ENCODE measurements at places on chromosomes 12 and 14.

GRCh38 chr12:60977966-60978365, 1282.2 kb upstream of the USP15 start:
- DNase-seq: no peak

DNA sequence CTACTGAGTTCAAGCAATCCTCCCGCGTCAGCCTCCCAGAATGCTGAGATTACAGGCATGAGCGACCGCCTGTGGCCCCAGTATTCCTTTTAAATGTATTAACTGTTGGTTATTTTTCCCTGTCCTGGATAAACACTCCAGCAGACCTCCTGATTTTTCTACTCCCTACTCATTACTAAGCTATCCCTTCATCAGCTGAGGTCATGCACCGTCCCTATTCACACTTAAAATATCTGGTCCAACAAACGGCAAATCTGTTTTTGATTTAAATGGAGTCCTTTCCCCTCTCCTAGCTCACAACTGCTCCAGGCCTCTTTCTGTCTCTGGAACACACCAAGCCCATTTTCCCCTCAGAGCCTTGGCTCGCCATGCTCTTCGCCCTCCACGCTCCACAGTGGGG, 1003.3 kb upstream of the TMEM132C start:
- DNase-seq: no peak

DNA sequence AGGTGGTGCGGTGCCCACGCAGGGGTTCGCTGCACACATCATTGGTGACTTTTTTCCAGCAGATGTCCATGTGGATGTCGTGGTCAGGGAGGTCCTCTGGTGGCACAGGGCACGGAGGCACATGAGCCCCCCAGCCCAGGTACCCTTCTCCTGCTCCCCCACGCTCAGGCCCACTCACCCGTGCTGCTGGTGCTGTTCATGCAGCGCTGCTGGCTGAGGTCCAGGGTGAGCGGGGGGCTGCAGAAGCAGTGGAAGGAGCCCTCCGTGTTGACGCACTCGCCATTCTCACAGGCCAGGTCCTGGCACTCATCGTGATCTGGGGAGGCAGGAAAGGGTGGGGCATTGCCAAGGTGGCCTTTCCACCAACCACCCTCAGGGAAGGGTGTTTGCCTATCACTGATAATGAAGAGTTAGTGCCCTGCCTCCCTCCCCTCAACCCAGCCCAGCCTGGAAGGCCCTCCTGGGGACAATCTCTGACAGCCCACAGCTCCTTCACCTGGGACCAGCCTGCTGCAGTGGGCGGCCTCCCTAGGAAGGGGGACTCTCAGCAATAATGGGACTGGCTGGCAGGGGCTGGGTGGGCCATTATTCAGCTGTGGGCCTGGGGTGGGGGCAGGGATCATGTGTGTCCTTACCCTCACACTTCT, 9.8 kb downstream of the ISCA2 start:
- no peak for DNase-seq

- DNase-seq: no peak
Measured at GRCh38 chr12:49974677-49975317, 2.0 kb downstream of the AQP6 start.

- DNase-seq: no peak
Measured at GRCh38 chr14:104927901-104928300, 3.2 kb downstream of the PLD4 start.

GRCh38 chr14:36604757-36605505, 22.5 kb upstream of the NKX2-8 start:
- DNase-seq: peak; percentile 93

- no peak for DNase-seq
Measured at GRCh38 chr12:31853520-31853919, 105.7 kb upstream of the RESF1 start.

GRCh38 chr12:131795064-131795463, 33.1 kb upstream of the MMP17 start:
- DNase-seq: no peak

GRCh38 chr14:36659822-36660735, 1.6 kb upstream of the PAX9 start:
- no peak for DNase-seq

DNA sequence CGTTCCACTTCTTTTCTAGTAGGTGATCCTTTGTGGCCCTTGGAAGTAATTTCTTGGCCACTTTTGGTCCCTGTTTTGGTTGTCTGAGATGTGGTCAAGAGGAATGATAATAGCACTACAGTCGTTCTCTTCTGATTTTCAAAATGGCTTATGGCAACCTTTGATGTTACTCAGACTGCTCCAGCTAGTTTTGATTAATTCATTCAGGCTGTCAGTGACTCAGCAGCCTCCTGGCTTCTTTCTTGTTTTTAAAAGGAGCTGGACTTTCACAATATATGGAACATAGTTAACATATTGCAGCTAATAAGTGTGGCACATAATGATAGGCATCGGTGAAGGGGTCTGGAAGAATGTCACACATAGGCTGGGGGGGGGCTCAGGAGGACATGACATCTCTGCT, 47.3 kb downstream of the WDR20 start:
- no peak for DNase-seq

- DNase-seq: no peak
Measured at GRCh38 chr12:120055231-120056000, 61.1 kb downstream of the RAB35 start.

DNA sequence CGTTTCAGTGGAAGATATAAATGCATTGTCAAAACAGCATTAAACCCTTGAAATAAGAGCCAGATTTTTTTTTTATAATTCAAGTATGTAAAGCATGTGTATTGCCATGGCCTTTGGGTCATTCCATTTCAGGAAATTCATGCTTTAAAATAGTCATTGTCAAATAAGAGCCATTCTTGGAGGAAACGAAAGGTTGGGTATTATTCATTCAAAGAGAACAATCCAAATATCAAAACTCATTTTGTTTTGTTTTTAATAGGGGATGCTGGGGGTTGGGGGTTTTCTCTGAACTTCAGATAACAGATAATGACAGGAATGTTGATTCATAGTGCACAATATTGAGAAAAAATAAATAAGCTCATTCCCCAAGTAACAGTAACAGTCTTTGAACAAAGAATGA, 174.4 kb upstream of the NUDT4 start:
- no peak for DNase-seq

DNA sequence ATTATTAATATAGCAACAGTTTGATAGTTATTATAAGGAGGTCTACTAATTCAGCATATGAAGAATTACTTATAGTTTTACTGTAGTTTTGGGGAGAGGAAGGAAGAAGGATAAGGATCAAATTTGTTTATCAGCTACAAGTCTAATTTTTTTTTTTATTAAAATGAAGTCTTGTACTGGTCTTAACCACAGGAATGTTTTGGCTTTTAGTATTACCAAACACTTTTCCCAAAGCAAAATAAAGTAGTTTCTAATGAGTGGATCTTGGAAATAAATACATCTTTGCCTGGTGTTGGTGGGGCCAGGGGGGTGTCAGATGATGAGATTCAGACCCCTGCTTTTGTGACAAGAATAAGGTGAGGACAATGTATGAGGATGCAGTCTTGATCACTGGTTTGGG, 57.2 kb upstream of the ZDHHC17 start:
- no peak for DNase-seq

GRCh38 chr14:69300601-69301221, 40.8 kb downstream of the GALNT16 start:
- no peak for DNase-seq
